ENCODE measurements at places on chromosomes 16 and 17.

DNA sequence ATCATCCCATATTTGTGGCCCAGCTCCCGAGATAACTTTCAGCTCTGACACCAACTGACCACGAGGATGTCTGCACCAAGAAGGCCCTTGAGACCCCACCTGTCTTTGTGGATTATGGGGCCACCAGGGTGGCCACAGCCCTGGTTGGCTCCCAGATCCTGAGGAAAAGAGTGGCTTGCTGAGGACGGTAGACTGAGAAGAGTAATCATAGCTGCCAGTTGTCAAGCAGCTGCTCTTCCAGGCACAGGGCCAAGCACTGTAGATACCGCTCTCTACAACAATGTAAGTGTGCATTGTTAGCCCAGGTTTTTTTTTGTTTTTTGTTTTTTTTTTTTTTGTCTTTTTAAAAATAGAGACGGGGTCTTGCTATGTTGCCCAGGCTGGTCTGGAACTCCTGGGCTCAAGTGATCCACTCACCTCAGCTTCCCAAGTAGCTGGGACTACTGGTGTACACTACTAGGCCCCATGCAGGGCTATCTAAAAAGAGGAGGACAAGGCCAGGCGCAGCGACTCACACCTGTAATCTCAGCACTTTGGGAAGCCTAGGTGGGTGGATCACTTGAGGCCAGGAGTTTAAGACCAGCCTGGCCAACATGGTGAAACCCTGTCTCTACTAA, 9.6 kb downstream of the ZNF205 start:
- DNase-seq: no peak

- no peak for DNase-seq
Observed at GRCh38 chr17:76252040-76252954, 12.0 kb upstream of the RNF157 start.

DNA sequence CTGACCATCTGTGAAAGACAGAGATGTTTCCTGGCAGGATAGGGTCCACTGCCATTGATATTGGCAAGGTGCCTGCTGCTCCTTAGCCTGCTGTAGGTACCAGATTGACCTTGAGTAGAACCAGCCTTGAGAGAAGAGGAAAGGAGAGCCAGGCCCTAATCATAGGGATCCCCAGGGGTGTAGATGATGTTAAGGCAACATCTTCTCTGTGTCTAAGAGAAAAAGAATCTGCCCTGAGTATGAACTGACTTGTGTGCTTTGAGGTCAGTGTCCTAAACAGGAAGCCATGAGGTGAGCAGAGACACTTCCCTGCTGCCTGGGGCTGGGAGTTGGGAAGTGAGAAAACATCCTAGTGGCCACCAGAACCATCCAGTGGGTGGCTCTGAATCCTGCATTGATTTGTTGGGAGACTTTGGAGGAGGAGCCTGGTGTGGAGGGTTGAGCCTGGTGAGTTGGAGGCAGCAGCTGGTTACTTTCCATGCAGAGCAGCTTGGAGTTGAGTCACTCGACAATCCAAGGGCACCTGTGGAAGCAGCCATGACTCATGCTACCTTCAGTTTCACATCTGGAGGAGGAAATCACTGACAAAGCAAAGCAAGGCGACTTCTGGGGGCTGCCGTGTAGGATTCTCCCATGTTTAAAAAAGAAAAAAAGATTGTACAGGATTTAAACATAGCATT, 47.8 kb downstream of the BMERB1 start:
- DNase-seq: peak; percentile 55

DNA sequence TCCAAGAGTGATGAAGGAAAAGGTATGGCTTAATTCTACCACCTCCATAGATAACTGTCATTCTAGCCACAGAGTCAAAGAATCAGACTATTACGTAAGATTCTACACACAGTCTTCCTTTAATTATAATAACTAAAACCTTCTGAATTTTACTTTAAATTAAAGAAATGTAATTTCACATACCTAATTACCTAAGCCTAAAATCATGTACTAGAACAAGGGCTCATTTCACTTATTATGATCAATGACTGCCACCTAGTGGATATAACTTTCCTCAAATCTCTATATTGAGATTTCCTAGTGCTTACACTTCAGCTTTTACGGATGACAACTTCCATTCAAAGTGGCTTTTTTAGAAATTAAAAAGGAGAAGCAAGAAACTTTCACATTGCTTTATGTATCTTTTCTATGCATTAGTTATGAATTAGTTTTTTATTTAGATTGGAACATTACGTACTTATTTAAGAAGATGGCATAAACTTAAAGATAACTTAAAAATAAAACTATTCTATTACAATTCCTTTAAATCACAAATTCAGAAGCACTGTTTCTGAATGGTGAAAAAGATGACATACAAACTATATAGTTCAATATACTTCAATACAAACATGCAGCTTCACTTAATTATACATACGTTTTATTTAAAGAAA, 18.2 kb upstream of the ABCA10 start:
- no peak for DNase-seq

- DNase-seq: no peak
Observed at GRCh38 chr16:55955424-55955823, 80.3 kb upstream of the CES5A start.

DNA sequence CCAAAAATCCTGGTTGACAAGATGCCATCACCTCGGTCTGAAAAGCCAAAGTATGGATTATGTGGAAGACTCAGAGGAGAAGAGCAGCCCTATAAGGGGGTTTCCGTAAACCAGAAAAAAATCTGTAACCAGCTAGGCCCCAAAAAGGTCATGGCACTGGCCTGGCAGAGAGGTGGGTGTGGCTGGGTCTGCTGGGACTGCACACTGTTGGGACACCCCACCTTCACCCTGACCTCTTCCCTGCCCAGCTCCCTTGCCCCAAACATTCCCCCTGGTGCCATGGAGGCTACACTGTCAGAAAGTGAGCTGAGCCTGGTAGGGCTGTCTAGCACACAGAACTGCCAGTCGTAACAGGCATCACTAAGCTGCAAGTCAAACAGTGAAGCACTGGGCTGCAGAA, 6.5 kb downstream of the SLC47A2 start:
- no peak for DNase-seq

DNA sequence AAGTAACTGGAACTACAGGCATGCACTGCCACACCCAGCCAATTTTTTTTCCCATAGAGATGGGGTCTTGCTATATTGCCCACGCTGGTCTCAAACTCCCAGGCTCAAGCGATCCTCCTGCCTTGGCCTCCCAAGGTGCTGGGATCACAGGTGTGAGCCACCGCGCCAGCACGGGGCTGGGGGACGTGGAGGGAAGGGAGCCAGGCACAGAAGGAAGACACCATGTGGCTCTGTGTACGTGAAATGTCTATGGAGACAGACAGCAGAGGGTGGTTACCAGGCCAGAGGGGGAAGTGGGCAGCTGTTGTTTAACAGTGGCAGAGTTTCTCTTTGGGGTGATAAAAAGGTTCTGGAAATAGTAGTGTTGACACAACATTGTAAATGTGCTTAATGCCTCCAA, 4.6 kb upstream of the PIEZO1 start:
- no peak for DNase-seq

GRCh38 chr17:67617304-67617899, 100.3 kb upstream of the NOL11 start:
- no peak for DNase-seq

- peak; percentile 57 for DNase-seq
Observed at GRCh38 chr17:31858642-31859486, at the start of gene COPRS. TSS of gene COPRS (minus strand) at chr17:31859244. CDS start at chr17:31859199, 45 bp downstream.

DNA sequence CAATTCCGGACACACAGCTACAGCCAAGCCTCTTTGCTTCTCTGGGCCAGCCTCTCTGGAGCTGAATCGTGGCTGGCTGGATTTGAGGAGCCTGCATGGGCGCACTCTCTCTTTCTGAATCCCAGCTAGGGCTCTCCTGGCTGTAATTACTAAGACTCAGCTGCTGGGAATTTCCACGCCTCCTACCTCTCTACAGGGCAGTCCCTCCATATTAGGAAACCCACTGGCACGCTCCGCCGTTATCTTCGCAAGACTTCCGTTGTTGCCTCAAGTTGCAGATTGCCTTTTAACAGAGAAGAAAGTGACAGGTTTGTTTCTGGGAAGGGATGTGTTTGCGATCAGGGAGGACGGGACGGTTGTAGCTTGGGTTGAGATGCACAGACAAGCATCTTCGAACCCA, 188.4 kb upstream of the NLRP1 start:
- DNase-seq: no peak

- DNase-seq: no peak
Observed at GRCh38 chr16:77212741-77213541, 13.7 kb downstream of the SYCE1L start.

- DNase-seq: no peak
Observed at GRCh38 chr17:47695429-47696376, 1.7 kb downstream of the TBKBP1 start.

DNA sequence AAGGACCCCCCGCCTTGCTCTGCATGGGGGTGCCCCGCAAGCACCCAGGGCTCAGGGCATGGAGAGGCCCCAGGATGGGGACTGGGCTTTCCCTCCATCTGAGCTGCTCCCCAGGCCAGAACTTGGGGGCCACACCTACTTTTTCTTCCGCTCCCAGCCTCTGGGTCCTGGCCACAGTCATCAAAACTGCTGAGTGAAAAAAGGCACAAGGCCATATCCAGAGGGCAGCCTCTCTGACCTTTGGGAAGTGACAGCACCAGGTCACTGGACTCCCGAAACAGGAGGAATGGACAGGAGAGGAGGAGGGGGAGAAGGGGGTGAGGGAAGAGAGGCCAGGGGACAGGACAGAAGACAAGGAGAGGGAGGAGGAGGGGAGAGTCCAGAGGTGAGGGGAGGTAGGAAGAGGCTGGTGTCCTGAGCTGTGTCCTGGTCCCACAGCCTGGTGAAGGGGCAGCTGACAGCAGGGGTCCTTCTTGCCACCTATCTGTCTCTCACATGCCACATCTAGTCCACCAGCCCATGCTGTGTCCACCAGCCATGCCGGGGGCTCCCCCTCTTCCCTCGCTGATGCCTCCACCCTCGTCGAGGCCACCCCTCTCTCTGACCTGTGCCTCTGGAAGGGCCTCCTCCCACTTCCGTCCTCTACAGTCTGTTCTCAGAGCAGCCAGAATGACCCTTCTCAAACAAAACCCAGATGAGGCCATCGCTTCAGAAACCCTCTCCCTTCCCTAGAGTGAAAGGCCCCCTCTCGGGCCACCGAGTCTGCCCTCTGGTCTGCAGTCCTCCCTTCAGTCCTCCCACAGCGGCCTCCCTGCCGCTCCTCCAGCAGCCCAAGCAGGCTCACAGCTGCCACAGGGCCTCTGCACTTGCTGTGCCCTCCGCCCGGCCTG, 73.9 kb upstream of the TOB1 start:
- no peak for DNase-seq

DNA sequence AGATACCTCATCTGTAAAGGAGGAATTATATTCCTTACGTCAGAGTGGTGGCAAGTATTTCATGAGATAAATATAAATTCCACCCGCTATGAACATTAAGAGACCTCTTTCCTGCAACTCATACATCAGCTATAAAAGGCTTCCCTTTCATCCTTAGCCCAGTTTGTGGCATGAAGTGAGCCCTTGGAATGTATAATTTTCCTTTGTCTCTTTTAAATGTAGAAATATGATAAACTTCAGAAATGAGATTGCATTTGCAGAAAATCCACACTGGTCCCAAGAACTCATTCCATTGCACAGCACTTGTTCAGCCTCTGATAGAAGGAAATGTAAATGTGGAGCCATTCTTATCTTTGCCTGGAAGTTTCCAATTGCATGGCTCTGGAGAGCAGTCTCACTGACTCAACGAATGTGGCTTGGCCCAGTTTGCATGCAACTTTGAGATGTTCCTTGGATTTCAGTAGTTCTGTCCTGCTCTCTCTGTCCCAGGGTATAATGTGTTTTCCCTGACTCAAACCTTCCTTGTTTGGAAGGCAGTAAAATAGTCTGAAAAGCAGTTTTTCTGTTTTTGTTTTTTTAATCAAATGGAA, 746.4 kb downstream of the CDH11 start:
- DNase-seq: no peak

- no peak for DNase-seq
Observed at GRCh38 chr17:17515934-17516930, 20.0 kb upstream of the RASD1 start.

- no peak for DNase-seq
Observed at GRCh38 chr17:75124041-75124818, 7.3 kb downstream of the NT5C start.

DNA sequence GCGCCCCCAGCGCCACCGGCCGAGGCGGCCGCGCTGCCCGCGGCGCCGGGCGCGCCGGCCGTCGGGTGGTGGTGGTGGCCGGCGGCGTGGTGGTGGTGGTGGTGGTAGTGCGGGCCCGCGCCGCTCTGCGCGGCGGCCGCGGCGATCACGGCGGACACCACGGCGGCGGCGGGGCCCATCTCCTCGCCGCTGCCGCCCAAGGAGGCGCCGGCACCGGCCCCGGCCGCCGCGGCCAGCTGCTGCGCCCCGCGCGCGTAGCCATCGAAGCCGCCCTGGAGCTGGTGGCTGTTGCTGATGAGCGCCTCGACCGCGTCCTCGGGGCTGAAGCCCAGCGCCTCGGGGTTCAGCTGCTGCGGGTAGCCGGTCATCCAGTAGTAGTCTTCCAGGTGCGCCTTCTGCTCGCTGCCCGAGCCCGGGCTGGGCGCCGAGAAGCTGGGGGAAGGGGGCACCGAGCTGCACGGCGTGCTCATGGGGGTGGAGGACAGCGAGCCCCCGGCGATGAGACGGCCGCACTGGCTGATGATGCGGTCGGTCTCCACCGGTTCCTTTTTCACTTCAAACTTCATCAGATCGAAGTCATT, 1.2 kb downstream of the MAF start:
- no peak for DNase-seq

- DNase-seq: no peak
Observed at GRCh38 chr17:36055921-36056520, 8.1 kb upstream of the CCL18 start.

GRCh38 chr17:70271672-70272071, 102.3 kb downstream of the KCNJ2 start:
- no peak for DNase-seq

GRCh38 chr16:82629441-82630027, 2.8 kb downstream of the CDH13 start:
- DNase-seq: no peak

DNA sequence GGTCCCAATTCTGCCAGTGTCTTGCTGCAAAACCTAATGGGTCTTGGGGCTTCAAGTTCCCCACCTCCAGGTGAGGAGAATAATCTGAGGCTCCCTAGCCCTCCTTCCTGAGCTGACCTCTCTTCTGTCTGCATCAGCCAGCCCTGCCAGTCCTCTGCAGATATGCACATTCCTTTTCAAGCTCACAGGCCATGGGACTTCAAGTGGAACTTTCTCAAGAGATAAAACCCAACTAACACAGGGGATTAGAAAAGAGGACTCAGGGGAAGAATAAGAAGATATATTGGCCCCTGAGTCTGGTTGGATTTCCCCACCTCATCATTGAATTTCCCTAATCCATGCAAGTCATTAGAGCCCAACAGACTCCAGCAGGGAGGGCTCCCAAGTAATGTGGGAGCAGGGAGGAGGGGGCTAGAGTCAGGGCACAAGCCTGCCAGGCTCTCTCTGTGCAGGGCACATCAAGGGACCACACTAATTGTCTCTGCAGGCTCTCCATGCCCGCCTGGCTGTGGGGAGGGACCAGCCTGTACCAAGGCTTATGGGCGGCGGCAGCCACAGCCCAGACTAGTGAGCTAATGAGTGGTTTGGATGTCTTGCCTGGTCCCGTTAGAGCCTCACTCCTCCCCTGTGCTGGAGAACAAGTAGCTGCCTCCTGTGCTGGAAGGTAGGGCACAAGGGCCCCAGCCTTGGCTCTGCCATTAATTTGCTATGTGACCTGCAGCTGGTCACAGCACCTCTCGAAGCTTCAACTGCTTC, 1.2 kb downstream of the KRT14 start:
- DNase-seq: no peak

Data from NT2/D1 (cell line).